ENCODE measurements at places on chromosomes 7 and 10. TPM values are rescaled to one million over a fixed set of nuclear protein-coding genes. Genes with fewer than 3 reads are reported as not detected.

The GRID2IP gene
- 0.76 TPM for total RNA-seq

The HOXA6 gene
- 22.0 TPM for total RNA-seq

The SEMA3D gene
- 17.5 TPM for total RNA-seq

The NXPH1 gene
- not detected for total RNA-seq

The WDFY4 gene
- total RNA-seq, result 13.3 TPM

The SFRP5 gene
- 0.31 TPM for total RNA-seq

The AGMO gene
- total RNA-seq, result 1.4 TPM

The FRMD4A gene
- 68.2 TPM for total RNA-seq

GRCh38 chr10:80406204-80406603 lies 2.1 kb upstream of the PRXL2A start:
- no peaks in the 10 kb centered on the region for H3K27me3 ChIP-seq
- H3K27ac ChIP-seq, result peak overlapping the region; percentile 54
- no peaks in the 10 kb centered on the region for H3K36me3 ChIP-seq
- H3K4me1 ChIP-seq, result peaks cover 29% of the 10 kb centered on the region

DNA sequence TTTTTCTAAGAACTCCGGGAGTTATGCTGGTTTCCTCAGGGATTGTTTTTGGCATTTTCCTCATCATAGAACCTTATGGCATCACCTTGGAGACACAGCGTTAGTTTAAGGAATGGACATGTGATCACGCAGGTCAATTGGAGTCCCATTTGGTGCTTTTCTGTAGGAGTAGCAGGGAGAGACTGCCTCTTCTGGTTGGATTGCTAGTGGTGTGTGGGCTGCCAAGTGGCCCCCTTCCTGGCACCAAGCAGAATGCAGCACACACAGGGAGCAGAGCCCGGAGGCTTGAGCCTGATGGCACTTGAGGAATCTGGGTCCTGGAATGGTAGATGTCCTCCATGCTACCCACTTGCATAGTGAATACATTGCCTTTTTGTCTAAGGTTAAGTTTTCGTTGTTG lies 57.9 kb downstream of the SDK1 start:
- DNase-seq, result no peak
- no peak overlapping the region for H3K4me3 ChIP-seq
- H3K27me3 ChIP-seq, result no peaks in the 10 kb centered on the region
- no peaks in the 10 kb centered on the region for H3K36me3 ChIP-seq
- no peaks in the 10 kb centered on the region for H3K4me1 ChIP-seq

DNA sequence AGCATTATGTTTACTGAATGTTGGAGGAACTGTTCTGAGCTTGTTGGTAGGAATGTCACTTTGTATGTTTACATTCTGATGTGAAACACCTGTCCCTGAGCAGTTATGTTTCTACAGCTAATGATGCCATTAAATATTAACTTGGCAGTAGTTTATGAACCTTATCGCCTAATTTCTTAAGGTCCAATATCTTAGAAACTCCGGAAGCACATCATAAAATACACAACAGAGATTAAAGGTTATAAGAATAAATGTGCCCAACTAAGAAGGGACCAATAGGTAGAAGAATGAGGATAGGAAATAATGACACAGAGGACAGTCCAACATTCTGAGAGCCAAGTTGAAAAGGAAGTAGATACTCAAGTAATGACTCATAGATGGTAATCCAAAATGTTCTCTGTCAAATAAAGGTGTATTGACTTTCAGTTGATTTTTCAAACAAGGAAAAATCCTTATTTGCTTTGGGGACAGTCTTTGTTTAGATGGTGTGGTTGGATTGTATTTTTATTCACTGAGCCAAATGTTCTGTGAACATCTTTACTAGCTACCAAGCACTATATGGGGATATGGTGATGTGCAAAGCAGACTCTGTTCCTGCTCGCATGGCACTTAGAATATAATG lies 31.9 kb downstream of the LCOR start:
- peaks cover 11% of the 10 kb centered on the region for H3K4me1 ChIP-seq
- H3K36me3 ChIP-seq, result no peaks in the 10 kb centered on the region
- H3K4me3 ChIP-seq, result no peak overlapping the region
- H3K27me3 ChIP-seq, result no peaks in the 10 kb centered on the region

GRCh38 chr7:150992833-150993302 lies 2.1 kb downstream of the NOS3 start:
- H3K4me1 ChIP-seq, result no peaks in the 10 kb centered on the region
- no peaks in the 10 kb centered on the region for H3K36me3 ChIP-seq
- no peaks in the 10 kb centered on the region for H3K27me3 ChIP-seq
- H3K27ac ChIP-seq, result peak overlapping the region; percentile 48

- H3K4me1 ChIP-seq, result no peaks in the 10 kb centered on the region
- no peak for DNase-seq
- H3K4me3 ChIP-seq, result no peak overlapping the region
- H3K36me3 ChIP-seq, result no peaks in the 10 kb centered on the region
- H3K27me3 ChIP-seq, result no peaks in the 10 kb centered on the region
These were observed 220.5 kb upstream of the SEMA3D start for GRCh38 chr7:85407391-85407790.

DNA sequence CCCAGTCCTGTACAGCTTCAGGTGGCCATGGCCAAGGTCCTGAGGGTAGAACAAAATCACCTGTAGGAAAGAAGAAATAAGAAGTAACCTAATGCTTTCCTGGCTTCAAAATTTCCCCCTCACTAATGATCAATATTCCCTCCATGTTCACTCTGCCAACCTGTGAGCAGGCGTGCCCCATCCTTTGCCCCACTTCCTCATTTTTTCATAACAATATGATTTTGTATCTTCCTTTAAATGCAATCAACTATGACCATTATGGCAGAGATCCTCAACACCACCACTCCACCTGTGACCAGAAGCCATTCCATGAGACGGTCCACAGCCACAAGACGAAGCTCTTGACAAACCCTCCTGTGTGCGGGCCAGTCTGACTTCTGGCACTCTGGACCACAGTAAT lies 7.0 kb downstream of the MSS51 start:
- DNase-seq, result no peak
- no peak overlapping the region for H3K27ac ChIP-seq
- H3K27me3 ChIP-seq, result no peaks in the 10 kb centered on the region
- peaks cover 28% of the 10 kb centered on the region for H3K36me3 ChIP-seq
- no peak overlapping the region for H3K4me3 ChIP-seq

- peak overlapping the region; percentile 81 for H3K4me3 ChIP-seq
- no peaks in the 10 kb centered on the region for H3K27me3 ChIP-seq
- peak overlapping the region; percentile 60 for H3K27ac ChIP-seq
These were observed 44.1 kb downstream of the SFTPD start for GRCh38 chr10:79904671-79905321.

GRCh38 chr7:66047426-66047825 lies 28.2 kb upstream of the ASL start:
- H3K27ac ChIP-seq, result no peak overlapping the region
- no peaks in the 10 kb centered on the region for H3K27me3 ChIP-seq
- no peak for DNase-seq
- no peaks in the 10 kb centered on the region for H3K36me3 ChIP-seq
